ENCODE measurements at places on chromosomes 5 and 9.

DNA sequence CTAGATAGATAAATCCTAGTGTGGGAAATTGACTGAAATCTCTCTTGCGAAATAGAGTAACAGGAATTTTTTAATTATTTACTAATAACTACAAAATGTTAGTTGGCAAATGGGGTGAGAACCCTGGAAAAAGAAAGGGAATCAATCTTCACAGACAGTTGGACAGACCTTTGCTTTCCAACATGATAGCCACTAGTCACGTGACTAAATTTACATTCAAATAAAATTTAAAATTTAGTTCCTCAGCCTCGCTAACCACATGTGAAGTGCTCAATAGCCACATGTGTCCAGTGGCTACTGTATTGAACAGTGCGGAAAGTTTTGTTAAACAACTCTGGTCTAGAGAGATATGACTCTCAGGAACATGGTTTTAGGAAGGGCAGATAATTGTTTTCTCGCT lies 289.9 kb upstream of the RASA1 start:
- no peak for DNase-seq

GRCh38 chr5:35860686-35861085 lies 4.0 kb downstream of the IL7R start:
- DNase-seq, result no peak

DNA sequence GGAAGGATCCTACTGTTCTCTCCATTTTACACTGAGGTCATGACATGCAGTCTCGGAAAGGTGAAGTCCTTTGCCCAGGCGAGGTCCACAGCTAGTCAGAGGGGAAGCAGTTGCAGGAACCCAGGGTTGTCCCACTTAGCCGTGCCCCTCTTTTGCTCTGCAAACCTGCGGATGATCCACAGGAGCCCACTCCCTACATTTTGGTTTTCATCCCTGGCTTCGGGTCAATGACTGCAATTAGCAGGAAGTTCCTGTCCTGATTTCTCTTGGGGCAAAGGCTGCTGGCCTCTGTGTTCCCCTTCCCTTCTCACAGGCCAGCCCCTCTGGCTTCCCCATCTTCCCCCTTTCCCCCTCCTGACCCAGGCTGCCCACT lies 1.3 kb downstream of the SLC2A8 start:
- no peak for DNase-seq

DNA sequence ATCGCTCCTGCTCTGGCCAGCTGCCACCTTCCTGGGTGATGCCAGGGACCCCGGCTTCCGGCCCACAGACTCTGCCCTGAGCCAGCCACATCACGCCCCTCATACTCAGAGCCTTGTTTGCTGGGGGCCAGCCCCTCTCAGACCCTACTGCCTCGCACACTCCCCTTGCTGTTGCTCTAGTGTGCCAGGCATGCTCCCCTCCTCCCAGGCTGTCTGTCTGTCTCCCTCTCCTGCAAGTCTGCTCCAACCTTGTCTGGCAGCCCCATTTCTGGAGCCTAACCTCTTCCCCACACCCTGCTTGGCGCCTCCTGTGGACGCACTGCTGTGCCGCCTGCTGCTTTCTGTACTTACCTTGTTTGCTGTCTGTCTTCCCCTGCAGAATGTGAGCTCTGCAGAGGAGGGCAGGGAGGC lies 184.7 kb downstream of the HSPA4 start:
- no peak for DNase-seq

- DNase-seq, result peak; percentile 38
These were observed 1.4 kb downstream of the PTGR1 start for GRCh38 chr9:111597852-111598732.

DNA sequence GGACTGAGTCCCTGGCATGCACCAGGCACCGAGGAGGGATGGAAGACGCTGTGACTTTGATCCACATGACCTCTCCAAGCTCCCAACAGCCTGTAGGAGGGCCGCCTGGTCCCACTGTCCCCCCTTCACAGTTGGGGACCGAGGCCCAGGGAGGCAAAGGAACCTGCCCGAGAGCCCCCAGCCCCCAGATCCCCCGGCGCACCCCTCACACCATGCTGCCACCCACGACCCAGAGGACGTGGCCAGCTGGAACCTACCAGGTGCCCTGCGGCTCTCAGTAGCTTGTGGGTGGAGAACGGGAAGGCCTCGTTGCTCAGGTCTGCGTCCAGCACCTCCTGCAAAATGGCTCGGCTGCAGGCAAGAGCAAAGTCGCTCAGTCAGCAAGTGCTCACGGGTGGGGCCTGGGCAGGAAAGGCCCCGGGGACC lies 48.8 kb downstream of the DBH start:
- DNase-seq, result no peak

GRCh38 chr5:158275511-158275910 lies 416.6 kb upstream of the CLINT1 start:
- DNase-seq, result no peak

GRCh38 chr9:10562581-10563343 lies 50.0 kb downstream of the PTPRD start:
- no peak for DNase-seq
